ENCODE measurements at places on chromosomes 1 and 21.

- DNase-seq, result no peak
Observed at GRCh38 chr1:203289982-203290260, 15.4 kb upstream of the BTG2 start.

- DNase-seq, result peak; percentile 8
Observed at GRCh38 chr1:12460911-12461621, 156.9 kb downstream of the DHRS3 start.

DNA sequence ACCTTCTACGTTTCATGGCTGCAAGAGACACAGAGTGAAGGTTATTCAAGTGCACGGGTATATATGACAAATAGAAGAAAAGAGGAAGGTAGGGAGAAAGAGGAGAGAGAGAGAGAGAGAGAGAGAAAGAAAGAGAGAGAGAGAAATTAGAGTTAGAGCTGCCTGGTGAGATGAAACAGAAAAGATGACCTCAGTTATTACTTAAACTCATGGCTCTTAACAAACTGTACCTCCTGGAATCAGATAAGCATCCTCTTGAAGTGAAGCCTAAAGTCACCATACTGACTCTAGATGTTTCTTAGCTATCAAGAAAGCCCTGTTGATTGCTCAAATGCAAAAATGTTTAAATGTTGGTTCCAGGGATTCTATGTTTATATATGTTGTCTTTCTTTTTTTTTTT lies 597.7 kb upstream of the ZP4 start:
- no peak for DNase-seq

- DNase-seq, result no peak
Observed at GRCh38 chr1:218350035-218350525, 4.9 kb downstream of the TGFB2 start.

DNA sequence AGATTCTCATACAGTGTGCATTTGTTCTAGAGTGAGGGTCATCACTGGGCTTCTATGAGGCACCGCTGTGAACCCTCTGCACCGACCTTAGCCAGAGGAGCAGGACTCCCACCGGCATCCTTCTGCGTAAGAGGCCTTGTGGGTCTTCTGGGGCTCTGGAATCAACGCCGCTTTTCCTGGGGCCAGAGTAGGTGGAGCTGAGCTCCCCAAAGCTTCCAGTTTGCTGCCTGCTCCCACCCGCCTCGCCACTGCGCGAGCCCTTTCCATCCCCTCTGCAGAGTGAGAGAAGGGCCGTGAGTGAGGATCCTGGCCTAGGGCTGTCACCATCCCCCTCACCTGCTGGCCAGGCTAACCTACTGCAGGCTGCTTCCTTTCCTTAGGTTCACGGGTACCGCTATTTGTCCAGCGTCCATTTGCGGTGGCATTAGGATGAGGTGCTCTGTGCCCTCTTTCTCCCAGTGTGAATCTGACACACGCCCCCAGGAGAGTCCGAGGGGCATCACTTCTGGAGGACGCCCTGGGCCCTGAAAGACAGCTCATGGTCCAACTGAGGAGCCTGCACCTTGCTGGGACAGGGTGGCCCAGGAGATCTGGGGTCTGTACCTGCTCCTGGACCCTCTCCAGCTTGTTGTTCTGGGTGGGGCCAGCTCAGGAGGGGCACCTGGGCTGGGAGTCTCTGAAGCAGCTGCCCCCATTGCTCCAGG lies 36.2 kb downstream of the UMODL1 start:
- DNase-seq, result no peak

DNA sequence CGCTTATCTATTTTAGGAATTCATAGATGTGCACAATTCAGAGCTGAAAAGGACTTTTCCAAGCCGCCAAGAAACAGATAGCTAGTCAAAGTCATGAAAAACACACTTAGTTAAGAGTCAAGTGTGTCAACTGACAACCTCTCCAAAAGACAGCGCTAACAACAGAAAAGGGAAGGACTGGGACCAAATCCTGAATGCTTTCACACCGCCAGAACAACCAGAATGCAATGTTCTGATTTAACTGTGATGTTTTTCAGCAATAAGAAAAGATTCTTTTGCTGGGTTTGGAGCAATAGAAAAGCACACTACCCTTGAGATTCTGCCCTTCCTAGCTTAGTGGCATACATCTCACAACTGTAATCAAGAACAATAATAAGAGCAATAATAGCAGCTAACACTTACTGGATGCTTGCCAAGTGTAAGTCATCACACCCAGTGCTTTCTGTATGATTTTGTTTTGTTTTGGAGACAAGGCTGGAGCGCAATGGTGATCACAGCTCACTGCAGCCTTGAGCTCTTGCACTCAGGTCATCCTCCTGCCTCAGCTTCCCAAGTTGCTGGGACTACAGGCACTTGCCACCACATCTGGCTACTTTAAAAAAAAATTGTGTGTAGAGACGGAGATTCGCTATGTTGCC lies 33.9 kb upstream of the SDC3 start:
- no peak for DNase-seq

DNA sequence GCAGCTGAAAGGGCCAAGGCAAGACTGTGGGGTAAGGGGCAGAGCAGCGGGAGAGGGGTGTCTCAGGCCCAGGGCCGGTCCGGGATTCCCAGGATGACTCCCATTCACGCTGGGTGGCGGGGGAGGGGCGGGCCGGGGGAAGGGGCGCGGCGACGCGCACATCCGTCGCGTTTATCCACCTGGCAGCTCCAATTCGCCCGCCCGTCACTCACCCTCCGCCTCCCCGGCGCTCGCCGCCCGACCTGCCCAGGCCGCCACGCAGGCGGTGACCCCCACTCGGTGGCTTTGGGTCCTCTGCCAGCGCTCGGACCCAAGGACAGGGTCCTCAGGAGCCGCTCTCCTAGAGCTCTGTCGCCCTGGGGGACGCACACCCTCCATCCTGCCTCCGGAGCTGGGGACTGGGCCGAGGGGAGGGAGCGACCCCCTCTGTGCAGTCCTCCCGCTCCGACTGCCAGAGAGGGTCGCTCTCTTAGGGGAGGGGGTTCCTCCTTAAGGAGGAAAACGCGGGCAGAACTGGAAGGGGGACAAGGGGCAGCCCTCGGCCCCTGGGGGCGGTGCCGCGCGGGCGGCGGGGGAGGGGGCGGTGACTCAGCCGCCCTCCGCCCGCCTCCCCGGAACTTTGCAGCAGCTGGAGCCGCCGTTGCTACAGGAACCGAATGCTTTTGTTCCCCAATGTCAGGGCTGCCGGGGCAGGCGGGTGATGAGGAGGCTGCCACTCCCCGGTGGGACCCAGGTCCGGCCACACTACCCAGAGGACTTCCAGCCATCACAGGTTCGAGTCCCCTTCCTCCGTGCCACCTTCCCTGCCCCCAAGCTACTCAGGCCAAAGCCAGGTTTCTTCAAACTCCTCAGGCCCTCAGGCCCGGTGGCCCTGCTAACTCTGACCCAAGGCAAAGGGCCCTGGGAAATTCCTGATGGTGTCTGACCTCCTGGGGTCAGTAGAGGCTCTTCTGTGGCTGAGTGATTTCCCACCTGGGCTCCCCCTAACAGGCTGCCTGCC lies 3.4 kb downstream of the ADGRB2 start:
- DNase-seq, result peak; percentile 64

GRCh38 chr1:101275672-101276071 lies 38.9 kb downstream of the S1PR1 start:
- no peak for DNase-seq

DNA sequence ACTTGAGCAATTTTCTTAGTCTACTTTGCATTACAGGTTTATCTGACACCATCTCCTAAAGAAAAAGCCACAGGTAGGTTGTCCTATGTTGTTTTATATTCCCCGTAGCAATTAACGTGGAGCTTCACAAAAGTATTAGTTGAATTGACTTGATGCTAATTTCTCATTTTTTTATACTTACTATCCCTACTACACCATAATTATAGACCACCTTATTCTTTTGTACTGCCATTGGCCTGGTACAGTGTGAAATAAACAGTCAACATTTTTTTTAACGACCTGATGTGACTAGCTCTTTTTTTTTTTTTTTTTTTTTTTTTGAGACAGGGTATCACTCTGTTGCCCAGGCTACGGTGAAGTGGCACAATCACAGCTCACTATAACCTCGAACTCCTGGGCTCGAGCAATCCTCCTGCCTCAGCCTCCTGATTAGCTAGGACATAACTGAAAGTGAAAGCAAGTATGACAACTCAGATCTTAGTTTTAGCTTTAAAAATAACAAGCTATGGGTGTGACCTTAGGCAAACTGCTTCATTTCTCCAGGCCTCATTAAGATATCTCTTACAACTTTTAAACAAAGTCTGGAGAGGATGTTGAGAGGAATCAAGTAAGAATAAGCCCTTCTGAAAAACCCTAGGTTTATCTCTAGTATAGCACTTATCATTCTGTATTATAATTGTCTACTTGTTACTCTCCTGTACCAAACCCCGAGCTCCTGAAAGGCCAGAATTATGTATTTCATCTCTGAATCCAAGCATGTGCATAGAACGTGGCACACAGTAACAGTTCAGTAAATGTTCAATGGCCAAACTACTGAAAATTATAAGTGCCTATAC lies 49.5 kb downstream of the LUZP1 start:
- DNase-seq, result no peak

GRCh38 chr1:54037476-54037875 lies 15.5 kb downstream of the TMEM59 start:
- no peak for DNase-seq

- no peak for DNase-seq
Observed at GRCh38 chr1:66214901-66215300, 319.1 kb upstream of the SGIP1 start.

DNA sequence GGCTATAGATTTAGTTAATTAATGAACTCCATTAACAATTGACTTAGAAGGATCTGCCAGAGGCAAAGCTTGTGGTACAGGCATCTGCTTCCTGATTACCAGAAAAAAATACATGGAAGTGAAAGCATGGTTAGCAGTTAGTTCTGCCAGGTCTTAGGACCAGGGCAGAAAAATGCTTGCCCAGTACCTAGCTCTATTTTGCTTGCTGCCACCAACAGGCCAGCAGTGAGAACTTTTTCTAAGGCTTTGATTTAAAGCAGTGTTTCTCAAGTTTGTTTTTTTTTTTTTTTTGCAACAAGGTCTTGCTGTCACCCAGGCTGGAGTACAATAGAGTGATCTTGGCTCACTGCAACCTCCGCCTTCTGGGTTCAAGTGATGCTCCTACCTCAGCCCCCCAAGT lies 16.4 kb upstream of the MTF1 start:
- no peak for DNase-seq

DNA sequence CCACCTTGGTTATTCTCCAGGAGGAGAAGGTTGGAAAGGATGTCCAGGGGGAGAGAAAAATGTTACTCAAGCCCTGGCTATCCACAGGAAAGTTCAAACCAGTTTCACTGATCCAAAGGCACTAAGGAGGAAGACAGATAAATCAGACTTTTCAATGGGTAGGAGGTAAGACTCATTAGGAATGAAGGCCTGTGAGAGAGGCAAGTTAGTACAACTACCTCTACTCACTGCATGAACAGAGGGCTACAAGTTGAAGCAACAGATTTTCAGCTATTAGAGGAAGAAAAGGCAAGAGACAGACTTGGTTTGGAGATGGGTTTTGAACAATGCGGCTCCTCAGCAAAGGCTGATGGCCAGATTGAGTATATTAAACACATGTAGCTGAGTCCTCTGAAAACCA lies 16.9 kb downstream of the CD160 start:
- DNase-seq, result no peak

GRCh38 chr1:93556291-93556690 lies 108.4 kb downstream of the FNBP1L start:
- DNase-seq, result no peak

DNA sequence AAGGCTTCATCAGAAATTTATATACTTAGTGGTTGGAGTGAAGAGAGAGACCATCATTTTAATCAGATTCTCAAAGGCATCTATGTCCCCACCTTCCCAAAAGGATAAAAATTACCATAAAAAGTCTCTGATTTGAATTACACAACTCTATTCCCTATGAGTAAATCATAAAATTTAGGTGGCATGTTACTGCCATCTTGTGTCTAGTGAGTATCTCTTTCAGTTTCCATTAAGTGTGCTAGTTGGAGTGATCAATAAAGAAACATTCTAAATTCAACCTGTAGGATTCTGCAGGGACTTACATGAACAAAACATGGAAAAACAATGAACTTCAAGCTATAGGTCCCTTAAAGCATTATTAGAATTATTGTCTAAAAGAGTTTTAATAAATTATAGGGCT lies 655.4 kb downstream of the LTN1 start:
- no peak for DNase-seq
